Hepatocyte (in vitro differentiated cells): ENCODE measurements at places on chromosomes 3 and 15. TPM values are rescaled to one million over a fixed set of nuclear protein-coding genes. Genes with fewer than 3 reads are reported as not detected.
A peak's percentile ranks its signal among the peaks of the same experiment; 100 is the strongest.

Gene ELL3
- total RNA-seq, result 5.0 and 7.7 TPM in 2 replicates

GRCh38 chr3:65633018-65633638 lies 405.6 kb downstream of the MAGI1 start:
- no peaks in the 10 kb centered on the region for H3K4me1 ChIP-seq
- H3K36me3 ChIP-seq, result no peaks in the 10 kb centered on the region
- no peaks in the 10 kb centered on the region for H3K27me3 ChIP-seq
- H3K27ac ChIP-seq, result no peak overlapping the region
- H3K4me3 ChIP-seq, result no peak overlapping the region

GRCh38 chr3:192038726-192039125 lies 577.8 kb downstream of the PYDC2 start:
- H3K4me1 ChIP-seq, result no peaks in the 10 kb centered on the region
- H3K36me3 ChIP-seq, result no peaks in the 10 kb centered on the region

DNA sequence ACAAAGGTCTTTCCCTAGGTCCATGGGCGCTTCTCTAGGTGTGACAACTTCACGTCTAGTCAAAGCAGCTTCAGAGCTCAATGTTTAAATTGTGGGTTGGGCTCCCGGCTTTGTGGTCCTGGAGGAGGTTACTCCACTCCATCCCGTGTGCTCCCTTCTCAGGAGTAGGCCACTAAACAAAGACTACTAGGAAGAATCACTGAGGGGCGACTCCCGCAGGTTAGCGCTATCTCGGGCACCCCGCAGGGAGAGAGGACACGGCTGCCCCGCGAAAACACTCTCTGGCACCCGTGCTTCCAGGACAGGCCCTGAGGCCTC lies 500 bp downstream of the PARP6 start:
- H3K4me3 ChIP-seq, result peak overlapping the region; percentile 89
- peak; percentile 41 for DNase-seq
- no peaks in the 10 kb centered on the region for H3K36me3 ChIP-seq
- no peaks in the 10 kb centered on the region for H3K27me3 ChIP-seq
- peak overlapping the region; percentile 94 for H3K27ac ChIP-seq

DNA sequence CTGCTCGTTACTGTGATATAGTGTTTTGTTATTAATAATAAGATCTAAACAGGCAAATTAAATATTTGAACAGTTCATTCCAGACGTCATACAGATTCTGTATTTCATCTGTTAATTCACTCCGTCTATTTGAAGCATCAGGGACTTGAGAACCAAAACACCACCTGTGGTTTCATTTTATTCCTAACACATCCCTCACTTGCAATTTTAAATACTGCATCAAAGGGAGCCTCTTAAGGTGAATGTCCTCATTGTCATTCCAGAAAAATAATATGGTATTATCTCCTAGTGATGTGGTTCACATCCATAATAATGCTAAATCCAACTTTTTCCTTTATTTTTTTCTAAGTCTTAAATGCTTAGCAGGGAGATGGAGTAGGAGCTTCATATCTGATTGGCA lies 1390.9 kb upstream of the CADM2 start:
- no peaks in the 10 kb centered on the region for H3K27me3 ChIP-seq
- DNase-seq, result no peak
- H3K4me3 ChIP-seq, result no peak overlapping the region
- no peaks in the 10 kb centered on the region for H3K36me3 ChIP-seq
- no peak overlapping the region for H3K27ac ChIP-seq
- H3K4me1 ChIP-seq, result no peaks in the 10 kb centered on the region

DNA sequence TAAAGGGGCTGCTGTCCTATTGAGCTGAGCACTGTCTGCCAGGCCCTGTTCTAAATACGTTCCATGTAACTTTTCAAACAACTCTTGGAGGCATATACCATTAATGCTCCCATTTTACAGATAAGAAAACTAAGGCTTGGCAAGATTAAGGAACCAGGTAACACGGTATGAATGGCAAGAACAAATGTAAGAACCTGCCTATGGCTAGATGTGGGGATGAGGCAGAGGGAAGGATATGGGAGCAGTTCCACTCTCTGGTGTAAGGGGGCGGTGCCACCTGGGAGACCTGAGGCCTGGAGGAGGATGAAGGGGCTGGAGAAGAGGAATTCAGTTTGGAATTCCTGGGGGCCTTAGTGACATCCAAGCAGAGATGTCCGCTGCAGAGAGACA lies 3.8 kb upstream of the LMAN1L start:
- no peak overlapping the region for H3K27ac ChIP-seq
- H3K4me3 ChIP-seq, result no peak overlapping the region
- no peaks in the 10 kb centered on the region for H3K27me3 ChIP-seq
- DNase-seq, result no peak
- H3K36me3 ChIP-seq, result no peaks in the 10 kb centered on the region

GRCh38 chr3:2513986-2514385 lies 415.3 kb downstream of the CNTN4 start:
- no peaks in the 10 kb centered on the region for H3K4me1 ChIP-seq
- DNase-seq, result no peak
- H3K36me3 ChIP-seq, result no peaks in the 10 kb centered on the region

Gene GRM7
- total RNA-seq, result 2.7 and 2.9 TPM in 2 replicates

Gene CTDSPL
- 32.1 and 33.7 TPM in 2 replicates for total RNA-seq

- H3K4me1 ChIP-seq, result no peaks in the 10 kb centered on the region
- H3K27ac ChIP-seq, result no peak overlapping the region
- no peak overlapping the region for H3K4me3 ChIP-seq
- DNase-seq, result no peak
Measured at GRCh38 chr3:158974904-158975303, 173.1 kb downstream of the MFSD1 start.

DNA sequence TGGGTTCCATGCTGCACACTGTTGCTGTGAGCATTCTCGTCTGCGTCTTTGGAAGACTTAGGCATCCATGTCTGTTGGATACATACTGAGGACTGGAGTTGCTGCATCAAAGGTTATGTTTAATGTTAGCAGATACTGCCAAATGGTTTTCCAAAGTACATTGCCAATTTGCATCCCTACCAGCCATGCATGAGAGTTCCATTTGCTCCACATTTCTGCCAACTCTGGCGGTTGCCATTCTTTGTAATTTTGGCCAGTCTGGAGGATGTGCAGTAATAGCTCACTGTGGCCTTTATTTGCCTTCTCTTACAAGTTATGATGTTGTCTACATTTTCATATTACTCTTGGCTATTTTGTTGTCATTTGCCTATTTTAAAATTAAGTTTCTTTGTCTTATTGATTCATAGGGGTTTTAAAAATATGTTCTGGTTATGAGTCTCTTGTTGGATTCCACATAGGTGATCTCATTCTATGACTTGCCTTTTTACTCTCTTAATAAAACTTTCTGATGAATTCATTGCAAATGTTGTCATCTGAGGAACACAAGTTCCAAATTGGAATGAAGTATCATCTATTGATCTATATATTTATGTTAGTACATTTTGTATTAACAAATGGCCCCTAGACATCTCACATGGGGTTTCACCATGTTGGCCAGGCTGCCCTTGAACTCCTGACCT lies 42.1 kb downstream of the FBLN2 start:
- H3K27ac ChIP-seq, result no peak overlapping the region
- no peaks in the 10 kb centered on the region for H3K27me3 ChIP-seq
- DNase-seq, result no peak
- no peak overlapping the region for H3K4me3 ChIP-seq
- no peaks in the 10 kb centered on the region for H3K36me3 ChIP-seq

DNA sequence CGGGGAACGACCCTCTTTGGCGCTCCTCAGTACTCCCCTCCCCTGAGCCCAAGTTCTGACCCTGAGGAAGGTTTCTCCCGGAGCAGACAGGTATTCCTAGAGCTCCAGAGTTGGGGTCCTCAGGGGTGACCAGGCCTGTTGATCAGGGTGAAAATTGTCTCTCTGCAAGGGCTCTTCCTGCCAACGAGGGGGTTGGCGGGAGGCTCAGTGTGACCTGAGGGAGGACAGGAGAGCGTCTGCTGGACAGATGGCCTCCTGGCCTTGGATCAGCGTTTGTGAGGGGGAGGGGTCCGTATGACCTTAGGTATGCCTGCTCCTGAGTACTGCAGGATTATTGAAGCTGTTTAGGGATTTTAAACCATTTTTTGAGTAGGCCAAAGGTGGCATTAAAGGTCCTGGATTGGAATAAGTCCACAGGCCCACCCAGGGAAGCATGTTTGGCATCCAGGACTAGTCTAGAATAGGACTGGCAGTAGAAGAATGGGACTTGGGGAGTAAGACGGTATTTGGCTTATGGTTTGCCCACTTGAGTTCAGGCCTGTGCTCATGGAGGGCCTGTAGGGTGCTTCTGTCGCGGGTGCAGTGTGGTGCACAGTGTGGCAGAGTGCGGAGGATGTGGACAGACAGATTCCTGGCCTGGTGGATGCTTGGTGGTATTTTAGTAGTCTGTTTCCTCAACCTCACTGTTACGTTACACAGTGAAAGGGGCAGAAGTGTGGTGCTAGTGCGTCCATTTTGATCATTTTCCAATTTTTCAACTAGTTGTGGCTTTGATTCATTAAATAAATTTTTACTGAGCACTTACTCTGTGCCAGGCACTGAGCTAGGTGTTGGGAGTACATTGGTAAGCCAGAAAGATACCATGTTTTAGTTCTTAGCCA lies 959 bp downstream of the ZNF592 start:
- H3K4me1 ChIP-seq, result peaks cover 47% of the 10 kb centered on the region

Gene MCCC1
- total RNA-seq, result 30.8 and 32.1 TPM in 2 replicates

GRCh38 chr3:157065201-157065600 lies 94.7 kb downstream of the CCNL1 start:
- peaks cover 2% of the 10 kb centered on the region for H3K4me1 ChIP-seq
- no peaks in the 10 kb centered on the region for H3K36me3 ChIP-seq
- H3K27ac ChIP-seq, result no peak overlapping the region
- DNase-seq, result no peak
- H3K27me3 ChIP-seq, result no peaks in the 10 kb centered on the region

Gene GRAMD1C
- 2.8 TPM in 2 replicates for total RNA-seq

GRCh38 chr15:63759752-63760151 lies 74.0 kb downstream of the HERC1 start:
- H3K27ac ChIP-seq, result no peak overlapping the region
- H3K27me3 ChIP-seq, result no peaks in the 10 kb centered on the region
- H3K4me3 ChIP-seq, result no peak overlapping the region
- H3K4me1 ChIP-seq, result no peaks in the 10 kb centered on the region
- no peak for DNase-seq
- no peaks in the 10 kb centered on the region for H3K36me3 ChIP-seq

DNA sequence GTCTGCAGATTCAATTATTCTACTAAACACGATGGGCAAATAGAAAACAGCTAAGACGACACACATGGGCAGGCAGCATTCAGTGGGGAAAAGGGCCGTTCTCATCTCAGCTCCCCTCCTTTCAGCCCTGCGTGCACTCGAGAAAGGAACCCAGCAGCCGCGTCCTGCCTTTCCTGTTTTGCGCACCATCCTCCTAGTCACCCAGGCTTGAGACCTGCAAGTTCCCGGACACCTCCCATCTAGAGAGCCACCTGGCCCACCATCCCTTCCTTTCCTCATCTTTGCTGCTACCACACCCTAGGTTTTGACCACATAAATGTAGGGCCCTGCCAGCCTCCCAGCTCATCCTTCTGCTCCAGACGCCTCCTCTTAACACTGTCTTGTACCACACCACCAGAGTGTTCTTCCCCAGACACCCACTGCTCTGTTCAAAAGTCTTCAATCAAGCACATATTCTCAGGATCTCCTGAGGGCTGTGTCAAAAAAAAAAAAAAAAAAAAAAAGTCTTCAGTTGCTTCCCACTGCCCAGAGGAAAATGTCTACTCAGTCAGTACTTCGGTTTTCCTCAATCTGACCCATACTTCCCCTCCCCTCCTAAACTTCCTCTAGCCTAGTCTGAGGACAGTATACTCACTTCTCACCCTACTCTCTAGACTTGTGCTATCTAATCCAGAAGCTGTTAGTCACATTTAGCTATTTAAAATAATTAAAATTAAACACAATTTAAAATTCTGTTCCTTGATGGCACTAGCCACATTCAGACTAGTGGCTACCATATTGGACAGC lies 182.0 kb downstream of the STT3B start:
- no peak for DNase-seq
- H3K36me3 ChIP-seq, result no peaks in the 10 kb centered on the region
- no peaks in the 10 kb centered on the region for H3K27me3 ChIP-seq
- H3K4me3 ChIP-seq, result no peak overlapping the region
- no peaks in the 10 kb centered on the region for H3K4me1 ChIP-seq

- H3K4me1 ChIP-seq, result no peaks in the 10 kb centered on the region
- no peak overlapping the region for H3K4me3 ChIP-seq
- H3K27ac ChIP-seq, result no peak overlapping the region
- no peaks in the 10 kb centered on the region for H3K36me3 ChIP-seq
- DNase-seq, result no peak
- H3K27me3 ChIP-seq, result no peaks in the 10 kb centered on the region
Measured at GRCh38 chr3:161333696-161334095, 37.6 kb downstream of the SPTSSB start.

Gene REC114
- not detected in 2 replicates for total RNA-seq

GRCh38 chr15:70196372-70197316 lies 98.9 kb upstream of the TLE3 start:
- peaks cover 27% of the 10 kb centered on the region for H3K4me1 ChIP-seq
- no peak overlapping the region for H3K4me3 ChIP-seq
- no peaks in the 10 kb centered on the region for H3K27me3 ChIP-seq
- DNase-seq, result peak; percentile 88
- H3K36me3 ChIP-seq, result no peaks in the 10 kb centered on the region

DNA sequence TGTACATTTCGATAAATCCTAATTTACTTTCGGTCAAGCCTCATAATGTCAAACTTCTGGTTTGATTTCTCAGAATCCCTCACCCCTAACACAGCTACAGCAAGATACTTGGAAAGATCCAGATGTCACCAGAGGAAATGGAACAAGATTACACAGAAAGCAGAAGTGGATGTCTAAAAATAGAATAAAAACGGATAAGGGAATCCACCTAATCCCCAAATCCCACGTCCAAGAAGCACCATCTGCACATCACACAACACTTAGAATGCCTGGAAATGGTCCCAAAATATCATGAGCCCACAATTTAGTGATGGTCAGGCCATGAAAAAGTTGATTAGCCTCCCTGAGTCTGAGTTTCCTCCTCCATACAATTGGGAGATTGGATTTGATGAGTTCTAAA lies 61.7 kb downstream of the AGTR1 start:
- no peaks in the 10 kb centered on the region for H3K4me1 ChIP-seq
- H3K4me3 ChIP-seq, result no peak overlapping the region
- no peak for DNase-seq
- H3K27me3 ChIP-seq, result no peaks in the 10 kb centered on the region
- H3K36me3 ChIP-seq, result no peaks in the 10 kb centered on the region
- no peak overlapping the region for H3K27ac ChIP-seq

Gene KLHL18
- 10.8 and 11.6 TPM in 2 replicates for total RNA-seq

- no peak for DNase-seq
- no peaks in the 10 kb centered on the region for H3K36me3 ChIP-seq
- H3K4me1 ChIP-seq, result no peaks in the 10 kb centered on the region
- H3K27me3 ChIP-seq, result no peaks in the 10 kb centered on the region
- H3K27ac ChIP-seq, result no peak overlapping the region
- no peak overlapping the region for H3K4me3 ChIP-seq
Measured at GRCh38 chr3:98151241-98151640, 4.0 kb downstream of the OR5H14 start.

Gene LRRIQ4
- not detected in 2 replicates for total RNA-seq

DNA sequence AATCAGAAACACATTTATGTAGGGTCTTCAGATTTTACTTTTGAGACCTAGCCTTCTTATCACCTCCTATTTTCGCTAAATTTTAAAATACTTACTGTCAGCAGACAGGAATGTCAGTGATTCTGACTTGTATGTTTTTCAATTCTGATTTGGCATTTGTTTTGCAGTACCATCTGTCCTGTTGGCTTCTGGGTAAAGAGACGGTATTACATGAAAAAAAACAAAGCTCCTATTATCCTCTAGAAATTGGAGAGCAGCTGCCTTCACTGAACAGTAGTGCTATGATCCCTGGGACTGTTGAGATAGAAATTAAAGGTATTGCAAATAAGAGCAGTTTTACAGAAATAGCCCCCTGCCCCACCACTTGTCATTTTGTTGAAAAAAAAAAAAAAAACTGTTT lies 8.4 kb downstream of the ARMC8 start:
- DNase-seq, result no peak
- H3K36me3 ChIP-seq, result no peaks in the 10 kb centered on the region
- no peak overlapping the region for H3K27ac ChIP-seq
- H3K4me3 ChIP-seq, result no peak overlapping the region
